Suprapubic skin (tissue), 4 donors: ENCODE measurements at places on chromosomes 1 and 21. TPM values are rescaled to one million over a fixed set of nuclear protein-coding genes. Genes with fewer than 3 reads are reported as not detected.

Gene RNU1-1
- total RNA-seq: under 0.01 TPM

Gene KCNJ9
- not detected for total RNA-seq

Gene RHD
- total RNA-seq: not detected

Gene GJB3
- total RNA-seq: 268 TPM

Gene OR2T33
- not detected for total RNA-seq

Gene HMGB4
- total RNA-seq: not detected

Gene VANGL2
- 18.7 TPM for total RNA-seq

Gene TRPM2
- 3.1 TPM for total RNA-seq

Gene PFKFB2
- 14.4 TPM for total RNA-seq

Gene PBX1
- 14.4 TPM for total RNA-seq

Gene SLAMF8
- 5.5 TPM for total RNA-seq

Gene ZNF697
- 4.8 TPM for total RNA-seq

Gene H6PD
- total RNA-seq: 118 TPM

Gene CYP2J2
- 16.9 TPM for total RNA-seq

Gene ZCCHC17
- total RNA-seq: 26.3 TPM

Gene LRRN2
- 0.32 TPM for total RNA-seq

Gene NUDT4B
- 19.2 TPM for total RNA-seq

Gene FAM110D
- total RNA-seq: 3.6 TPM

Gene KRTAP10-12
- not detected for total RNA-seq

Gene SNRNP40
- total RNA-seq: 65.5 TPM

Gene BSND
- total RNA-seq: not detected

Gene GUCA2A
- not detected for total RNA-seq

Gene DNAJC6
- total RNA-seq: 1.7 TPM

Gene ITLN2
- 0.55 TPM for total RNA-seq
